ENCODE measurements at places on chromosomes 7 and 10.
A peak's percentile ranks its signal among the peaks of the same experiment; 100 is the strongest.

GRCh38 chr10:122089311-122090017 lies 100.5 kb downstream of the TACC2 start:
- peak; percentile 31 for DNase-seq

GRCh38 chr10:103544657-103545310 lies 51.3 kb downstream of the NEURL1 start:
- DNase-seq: no peak

DNA sequence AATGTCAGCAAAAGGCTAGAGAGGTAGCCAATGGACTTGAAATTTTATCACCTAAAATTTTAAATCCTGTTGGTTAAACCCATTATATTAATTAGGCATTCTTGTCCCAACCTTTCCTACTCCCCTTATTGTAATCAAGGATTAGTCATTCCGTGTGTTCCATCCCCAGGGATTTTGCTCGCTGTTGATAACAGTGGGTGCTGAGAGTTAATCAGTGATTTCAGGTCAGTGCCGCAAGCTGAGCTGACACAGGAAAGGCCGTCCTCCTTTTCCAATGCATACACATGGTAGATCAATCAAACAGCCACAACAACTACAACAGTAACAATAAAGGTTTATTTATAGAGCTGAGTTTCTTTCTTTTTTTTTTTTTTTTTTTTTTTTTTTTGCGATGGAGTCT lies 271.4 kb downstream of the ACTR3B start:
- DNase-seq: no peak

DNA sequence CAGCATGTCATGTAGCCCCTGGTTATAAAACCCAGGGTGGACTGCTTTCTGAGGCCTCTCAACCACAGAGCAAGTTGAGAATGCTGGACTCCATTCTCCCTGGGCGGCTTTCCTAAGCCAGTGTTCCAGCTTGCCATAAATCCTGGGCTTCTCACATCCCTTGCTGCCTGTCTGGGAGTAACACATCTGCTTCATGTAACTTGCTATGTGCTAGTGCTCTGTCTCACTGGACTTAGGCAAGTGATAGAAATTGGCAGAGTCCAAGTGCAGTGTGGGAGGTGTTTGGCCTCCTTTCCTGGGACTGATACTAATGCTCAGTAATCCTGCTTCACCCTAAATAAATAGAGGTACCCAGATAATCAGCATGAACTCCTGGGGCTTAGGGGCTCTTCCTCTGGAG lies 277.1 kb upstream of the POM121L12 start:
- no peak for DNase-seq

- DNase-seq: no peak
These were observed 36.2 kb downstream of the BAG3 start for GRCh38 chr10:119687192-119688032.

DNA sequence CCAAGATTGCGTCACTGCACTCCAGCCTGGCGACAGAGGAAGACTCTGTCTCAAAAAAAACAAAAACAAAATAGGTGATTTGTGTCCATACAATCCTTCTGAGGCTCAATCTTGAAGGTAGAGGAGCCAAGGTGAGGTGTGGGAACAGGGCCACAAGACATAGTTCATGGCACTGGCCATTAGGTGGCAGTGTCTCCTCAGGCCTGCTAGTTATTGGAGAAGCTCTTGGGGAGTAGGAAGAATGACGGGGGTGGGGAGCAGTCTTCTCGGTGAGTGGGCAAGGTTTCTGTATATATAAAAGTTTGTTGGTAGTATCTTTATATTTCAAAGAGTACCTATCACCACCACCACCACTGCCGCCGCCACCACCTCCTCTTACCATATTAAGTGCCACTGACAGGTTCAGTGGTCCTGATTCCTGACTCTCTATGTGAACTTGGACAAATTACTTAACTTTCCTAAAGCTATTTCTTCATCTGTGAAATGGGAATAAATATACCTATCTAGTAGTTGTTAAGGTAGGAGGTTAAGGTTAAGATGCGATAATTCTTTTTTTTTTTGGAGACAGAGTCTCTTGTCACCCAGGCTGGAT lies 24.0 kb downstream of the CCSER2 start:
- DNase-seq: peak; percentile 86

GRCh38 chr10:89900554-89900953 lies 199.2 kb downstream of the KIF20B start:
- DNase-seq: no peak

DNA sequence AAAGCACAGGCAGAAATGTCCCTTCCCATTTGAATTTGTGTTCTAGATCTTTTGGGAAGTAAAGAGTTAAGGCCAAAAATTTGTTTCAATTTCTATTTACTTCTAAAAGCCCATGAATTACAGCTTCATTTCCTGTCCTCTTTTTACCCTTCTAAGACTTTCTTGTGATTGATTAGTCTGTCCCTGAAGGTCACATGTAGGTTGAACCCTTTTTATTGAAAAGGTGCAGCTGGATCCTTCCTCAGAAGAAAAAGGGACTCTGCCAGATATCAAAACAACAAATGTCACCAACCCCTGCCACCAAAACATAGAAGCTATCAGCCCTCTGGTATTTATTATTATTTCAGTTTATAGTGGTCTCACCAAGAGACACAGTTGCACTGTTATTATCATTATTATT lies 424.9 kb upstream of the DPP6 start:
- no peak for DNase-seq

- no peak for DNase-seq
These were observed 134.8 kb upstream of the ZMIZ1 start for GRCh38 chr10:78933828-78934531.

- DNase-seq: peak; percentile 22
These were observed 22.3 kb upstream of the SFMBT2 start for GRCh38 chr10:7432884-7433726.

GRCh38 chr10:528173-529165 lies 161.0 kb downstream of the DIP2C start:
- DNase-seq: no peak

DNA sequence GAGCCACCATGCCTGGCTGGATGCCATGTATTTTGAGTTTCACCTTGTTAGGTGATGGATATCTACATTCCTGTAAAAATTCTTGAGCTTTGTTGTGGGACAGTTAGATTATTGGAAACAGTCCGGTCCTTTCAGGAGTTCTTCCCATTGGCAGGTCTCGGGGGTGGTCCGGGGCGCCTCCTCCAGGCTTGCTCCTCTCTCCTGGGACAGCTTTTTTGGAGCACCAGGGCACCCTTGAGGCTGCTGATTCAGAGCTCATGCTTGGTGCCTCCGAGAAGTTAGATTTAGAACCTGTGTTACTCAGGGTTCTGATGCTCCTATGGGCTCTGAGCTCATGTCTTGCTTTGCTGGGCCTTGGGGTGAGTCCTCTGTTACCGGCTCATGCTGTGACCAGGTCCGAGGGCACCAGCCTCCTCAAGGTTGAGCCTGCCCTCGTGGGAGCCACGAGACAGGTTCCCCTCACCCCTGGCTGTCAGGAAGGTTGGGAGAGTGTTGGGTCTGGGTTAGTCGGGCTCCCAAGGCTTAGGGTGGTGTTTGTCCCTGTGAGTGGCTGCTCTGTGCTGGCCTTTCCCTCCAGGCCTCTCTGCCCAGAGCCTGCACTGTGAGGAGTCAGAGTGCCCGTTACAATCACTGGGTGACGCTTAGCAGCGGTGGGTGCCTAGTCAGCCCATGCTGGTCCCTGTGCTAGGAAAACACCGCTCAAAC lies 6.0 kb downstream of the SPRN start:
- no peak for DNase-seq

DNA sequence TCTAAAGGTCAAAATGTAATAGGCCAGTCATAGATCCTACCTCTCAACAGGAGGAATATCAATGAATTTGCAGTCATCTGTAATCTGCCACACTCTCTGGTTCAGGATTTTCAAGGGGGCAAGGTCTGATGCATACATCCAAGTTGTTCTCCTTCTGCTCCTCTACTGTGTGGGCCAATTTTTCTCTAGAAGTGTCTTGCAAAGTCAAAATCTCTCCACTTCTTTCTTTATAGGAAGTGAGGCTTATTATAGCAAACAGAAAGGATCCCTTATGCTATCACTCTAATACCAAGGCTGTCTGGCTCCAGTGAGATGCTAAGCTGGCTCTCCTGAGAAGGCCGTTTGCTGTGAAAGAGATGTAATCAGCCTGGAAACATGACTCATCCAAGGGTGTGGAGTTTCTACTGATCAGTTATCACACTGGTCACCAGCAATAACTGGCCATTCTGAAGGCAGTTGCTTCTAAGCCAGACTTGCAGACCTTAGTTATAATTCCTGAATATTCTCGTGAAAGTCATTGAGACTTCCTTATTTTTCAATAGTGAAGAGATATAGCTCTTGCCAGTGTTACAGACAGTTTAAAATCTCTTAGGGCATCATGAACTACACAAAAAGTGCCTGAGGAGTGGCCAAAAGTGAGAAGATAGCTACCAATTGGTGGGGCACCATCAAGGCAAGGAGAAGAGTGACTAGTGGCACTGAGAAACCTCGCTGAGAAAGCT lies 43.2 kb upstream of the LRGUK start:
- DNase-seq: no peak

DNA sequence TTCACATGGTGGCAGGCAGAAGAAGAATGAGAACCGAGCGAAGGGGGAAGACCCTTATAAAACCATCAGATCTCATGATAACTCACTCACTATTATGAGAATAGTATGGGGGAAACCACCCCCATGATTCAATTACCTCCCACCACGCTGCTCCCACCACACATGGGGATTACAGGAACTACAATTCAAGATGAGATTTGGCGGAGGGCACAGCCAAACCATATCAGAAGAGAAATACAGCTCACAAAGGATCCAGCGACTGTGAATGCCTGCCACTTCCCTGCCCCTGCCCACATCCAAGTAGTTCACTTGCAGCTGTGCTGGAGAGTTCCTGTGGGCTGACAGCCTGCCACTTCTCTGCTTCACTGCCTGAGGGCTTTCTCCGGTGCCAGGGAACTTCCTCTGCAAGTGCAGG lies 148.7 kb downstream of the C7orf25 start:
- DNase-seq: no peak

DNA sequence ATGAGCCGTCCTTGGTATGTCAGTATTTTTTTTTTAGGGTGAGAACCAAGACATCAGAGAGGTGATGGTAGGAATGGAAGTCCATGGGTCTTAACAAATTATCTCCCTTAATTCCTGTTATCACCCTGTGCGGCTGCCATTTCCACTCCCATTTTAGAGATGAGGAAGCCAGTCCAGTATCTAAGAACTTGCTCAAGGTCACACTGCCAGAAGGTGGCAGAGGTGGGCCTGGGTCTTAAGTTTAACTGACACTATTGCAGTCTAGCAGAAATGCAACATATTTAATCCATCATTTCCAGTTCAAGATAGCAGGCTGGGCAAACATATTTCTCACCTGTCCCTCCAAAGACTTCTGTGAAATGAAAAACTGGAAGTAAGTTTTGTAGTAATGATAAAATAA lies 108.3 kb downstream of the GLI3 start:
- DNase-seq: peak; percentile 49

DNA sequence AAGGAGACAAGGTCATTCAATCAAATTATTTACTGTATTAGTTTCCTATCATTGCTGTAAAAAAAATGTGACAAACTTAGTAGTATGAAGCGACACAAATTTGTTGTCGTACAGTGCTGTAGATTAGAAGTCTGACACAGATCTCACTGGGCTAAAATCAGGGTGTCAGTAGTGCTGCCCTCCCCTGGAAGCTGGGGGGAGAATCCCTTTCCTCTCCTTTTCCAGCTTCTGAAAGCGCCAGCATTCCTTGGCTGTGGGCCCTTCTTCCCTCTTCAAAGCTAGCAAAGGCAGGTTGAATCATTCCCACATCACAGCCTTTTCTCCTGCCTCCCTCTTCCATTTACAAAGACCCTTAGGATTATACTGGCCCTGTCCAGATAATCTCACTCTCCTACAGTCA lies 28.0 kb downstream of the VPS41 start:
- DNase-seq: no peak

- DNase-seq: no peak
These were observed 95.4 kb downstream of the HIPK2 start for GRCh38 chr7:139682136-139683013.

DNA sequence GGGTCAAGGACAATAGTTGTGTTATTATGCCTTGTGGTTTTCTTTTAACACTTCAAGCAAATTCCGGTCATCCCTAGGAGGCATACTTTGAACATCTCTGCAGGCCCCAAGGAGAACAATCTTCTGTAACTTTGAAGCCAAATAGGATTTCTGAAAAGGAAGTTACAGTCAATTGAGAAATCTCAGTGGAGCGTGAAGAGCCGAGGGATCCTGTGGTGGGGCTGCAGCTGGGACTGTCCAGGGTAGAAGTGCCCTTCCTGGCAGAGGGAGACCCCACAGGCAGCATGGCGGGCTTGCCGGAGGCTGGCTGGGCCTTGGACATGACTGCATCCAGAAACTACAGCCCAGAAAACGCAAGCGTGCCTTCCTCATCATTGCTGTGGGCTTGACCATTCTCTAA lies 179.7 kb downstream of the PTPN20 start:
- no peak for DNase-seq

DNA sequence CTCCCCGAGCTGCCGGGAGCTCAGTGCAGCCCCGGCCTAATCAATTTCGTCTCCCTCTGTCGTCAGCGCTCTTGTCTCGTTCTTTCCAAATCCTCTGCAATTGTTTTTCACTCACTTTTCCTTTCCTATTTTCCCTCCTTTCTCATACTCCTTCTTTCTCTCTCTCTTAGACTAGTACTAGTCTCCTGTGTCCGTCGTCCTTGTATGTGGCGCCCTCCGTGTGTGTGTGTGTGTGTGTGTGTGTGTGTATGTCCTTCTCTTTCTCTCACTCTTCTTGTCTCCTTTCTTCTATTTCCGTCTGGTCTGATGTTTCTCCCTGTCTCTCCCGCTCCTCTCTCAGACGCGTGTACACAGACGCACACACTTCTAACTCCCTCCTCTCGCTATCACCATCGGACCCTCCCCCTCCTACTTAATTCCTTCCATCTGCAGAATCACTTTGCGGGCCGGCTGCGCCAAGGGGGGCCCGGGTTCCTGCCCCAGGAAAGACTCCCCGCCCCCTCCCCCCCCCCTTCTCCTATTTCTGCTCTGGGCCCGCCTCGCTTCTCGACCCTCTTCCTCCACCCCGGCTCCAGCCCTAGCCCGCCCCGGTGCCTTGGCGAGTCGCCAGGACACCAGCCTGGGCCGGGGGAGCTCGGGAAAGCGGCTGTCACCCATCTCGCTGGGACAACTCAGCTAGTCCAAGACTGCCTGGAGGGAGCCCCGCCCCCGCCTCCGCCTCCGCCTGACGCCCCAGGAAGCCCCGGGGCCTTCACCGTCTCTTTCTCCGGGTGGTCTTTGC lies 743 bp upstream of the ZCCHC24 start:
- DNase-seq: no peak

GRCh38 chr7:128004623-128005022 lies 26.6 kb downstream of the LRRC4 start:
- DNase-seq: no peak

DNA sequence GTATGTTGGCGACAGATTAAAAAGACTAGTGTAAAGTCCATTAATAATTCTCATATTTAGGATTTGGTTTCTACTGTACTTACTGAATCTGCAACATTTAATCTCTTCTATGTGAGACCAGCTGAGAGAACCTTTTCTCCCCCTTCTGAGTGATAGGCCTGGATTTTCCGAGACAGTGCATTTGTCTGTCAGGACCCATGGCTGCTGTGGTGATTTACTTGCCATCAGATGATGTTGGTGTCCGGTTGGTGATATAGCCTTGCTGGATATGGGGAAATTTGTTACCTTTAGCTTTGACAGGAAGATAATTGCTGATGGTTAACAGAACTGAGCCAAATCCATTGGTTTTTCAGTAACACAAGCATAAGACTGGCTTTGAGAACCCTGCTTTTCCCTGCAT lies 517.2 kb downstream of the LRMDA start:
- DNase-seq: no peak

All from T47D (cell line).